ENCODE measurements at places on chromosomes 3 and 15. TPM values are rescaled to one million over a fixed set of nuclear protein-coding genes. Genes with fewer than 3 reads are reported as not detected.

The ONECUT1 gene
- total RNA-seq = not detected

The SLC2A2 gene
- not detected for total RNA-seq

The RASGRP1 gene
- 5.1 TPM for total RNA-seq

The EFCC1 gene
- total RNA-seq = not detected

The C3orf22 gene
- not detected for total RNA-seq

The DPP8 gene
- total RNA-seq = 46.2 TPM

The PRSS50 gene
- not detected for total RNA-seq

Data from smooth muscle cell of the pulmonary artery (primary cell).